ENCODE measurements at places on chromosomes 6 and 20. TPM values are rescaled to one million over a fixed set of nuclear protein-coding genes. Genes with fewer than 3 reads are reported as not detected.

DNA sequence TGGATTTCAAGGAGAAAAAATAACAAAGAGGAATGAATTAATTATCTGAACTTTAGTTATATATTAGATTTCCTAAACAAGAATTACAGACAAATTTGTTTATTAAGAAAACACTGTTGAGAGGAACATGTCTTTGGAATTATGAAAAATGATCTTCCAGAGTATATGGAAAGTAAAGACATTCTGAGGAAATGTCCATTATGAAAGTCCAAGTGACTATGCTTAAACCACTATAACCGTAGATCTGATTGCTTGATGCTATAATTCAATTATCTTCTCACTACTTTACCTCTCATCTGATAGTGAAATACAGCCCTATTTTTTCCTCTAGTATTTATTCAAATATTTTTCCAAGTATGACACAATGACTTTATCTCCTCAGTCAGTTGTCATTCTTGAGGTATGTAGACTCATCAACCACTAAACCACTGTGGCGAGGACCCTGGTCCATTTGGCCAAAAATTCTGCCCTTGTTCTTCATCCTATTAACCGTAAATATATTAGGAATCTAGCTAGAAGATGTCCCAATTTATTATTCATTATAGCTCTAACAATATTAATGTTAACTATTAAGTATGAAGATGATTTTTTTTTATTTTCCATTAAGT, 37.3 kb upstream of the AHI1 start:
- no peak for DNase-seq

- DNase-seq = no peak
Observed at GRCh38 chr6:142966294-142966693, 21.3 kb upstream of the HIVEP2 start.

Gene ENPP1
- 64.0 TPM for total RNA-seq

Gene SPATA25
- total RNA-seq = 3.6 TPM

Gene BNIP5
- 1.2 TPM for total RNA-seq

Gene EYS
- 17.3 TPM for total RNA-seq
